ENCODE measurements at places on chromosomes 11 and 22.
A peak's percentile ranks its signal among the peaks of the same experiment; 100 is the strongest.

DNA sequence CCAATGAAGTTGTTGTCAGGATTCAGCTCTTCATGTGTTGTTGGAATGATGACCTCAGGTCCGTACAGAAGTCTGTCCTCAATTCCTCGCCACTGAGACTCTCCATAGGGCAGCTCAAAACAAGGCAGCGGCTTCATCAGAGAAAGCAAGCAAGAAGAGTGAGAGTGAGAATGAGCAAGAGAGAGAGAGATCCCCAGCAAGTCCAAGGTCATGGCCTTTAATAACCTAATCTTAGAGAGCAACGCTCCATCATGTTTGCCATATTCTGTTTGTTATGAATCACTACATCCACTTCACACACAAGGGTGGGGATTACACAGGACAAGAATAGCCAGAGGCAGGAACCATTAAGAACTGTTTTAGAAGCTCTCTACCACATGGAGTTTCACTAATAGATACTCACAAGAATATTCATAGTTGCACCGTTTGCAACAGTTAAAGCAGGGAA is 23.3 kb upstream of the MMP7 start:
- no peak for DNase-seq

- DNase-seq: peak; percentile 57
Measured at GRCh38 chr11:69013009-69013951, at the start of gene MRGPRF. MRGPRF (minus strand) TSS chr11:69013246; CDS start chr11:69009901, 3,345 bp downstream.

GRCh38 chr22:39990686-39991085 is 4.1 kb upstream of the FAM83F start:
- no peak for DNase-seq

DNA sequence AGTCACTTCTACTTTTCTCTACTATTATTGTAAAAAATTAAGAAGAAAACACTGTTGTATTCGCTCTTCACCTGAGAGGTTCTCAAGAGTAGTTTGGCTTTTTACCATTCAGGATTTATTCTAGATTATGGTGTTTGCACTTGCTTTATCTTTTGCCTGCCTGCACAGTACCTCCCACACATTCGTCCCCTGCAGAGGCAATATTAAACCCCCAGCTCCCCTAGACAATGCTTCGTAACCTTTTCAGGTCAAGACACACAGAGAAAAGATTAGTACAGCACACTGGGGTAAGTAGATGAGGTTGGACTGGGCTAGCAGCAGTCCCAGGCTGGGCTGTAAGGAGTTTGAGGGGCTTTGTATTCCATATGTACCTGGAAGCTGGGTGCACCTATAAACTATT is 62.4 kb downstream of the TNRC6B start:
- DNase-seq: no peak

DNA sequence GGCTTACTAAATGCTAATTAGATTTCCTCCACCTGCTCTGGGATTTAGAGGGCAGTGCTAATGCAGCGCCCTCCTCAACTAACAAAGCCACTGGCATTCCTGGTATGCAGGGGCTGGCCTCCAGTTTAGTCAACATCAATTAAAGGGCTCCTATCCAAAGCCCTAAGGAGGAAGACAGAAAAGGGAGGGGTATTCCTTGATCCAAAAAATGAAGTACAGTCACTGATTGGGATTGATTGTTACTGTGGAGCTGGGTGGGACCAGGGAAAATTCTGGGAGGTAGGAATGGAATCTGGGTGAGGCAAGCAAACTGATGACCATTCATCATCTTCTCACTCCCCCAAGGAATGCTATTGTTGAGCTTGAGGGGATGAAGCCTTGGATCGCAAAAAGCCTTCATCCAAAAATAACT is 52.2 kb downstream of the GAB2 start:
- peak; percentile 39 for DNase-seq

DNA sequence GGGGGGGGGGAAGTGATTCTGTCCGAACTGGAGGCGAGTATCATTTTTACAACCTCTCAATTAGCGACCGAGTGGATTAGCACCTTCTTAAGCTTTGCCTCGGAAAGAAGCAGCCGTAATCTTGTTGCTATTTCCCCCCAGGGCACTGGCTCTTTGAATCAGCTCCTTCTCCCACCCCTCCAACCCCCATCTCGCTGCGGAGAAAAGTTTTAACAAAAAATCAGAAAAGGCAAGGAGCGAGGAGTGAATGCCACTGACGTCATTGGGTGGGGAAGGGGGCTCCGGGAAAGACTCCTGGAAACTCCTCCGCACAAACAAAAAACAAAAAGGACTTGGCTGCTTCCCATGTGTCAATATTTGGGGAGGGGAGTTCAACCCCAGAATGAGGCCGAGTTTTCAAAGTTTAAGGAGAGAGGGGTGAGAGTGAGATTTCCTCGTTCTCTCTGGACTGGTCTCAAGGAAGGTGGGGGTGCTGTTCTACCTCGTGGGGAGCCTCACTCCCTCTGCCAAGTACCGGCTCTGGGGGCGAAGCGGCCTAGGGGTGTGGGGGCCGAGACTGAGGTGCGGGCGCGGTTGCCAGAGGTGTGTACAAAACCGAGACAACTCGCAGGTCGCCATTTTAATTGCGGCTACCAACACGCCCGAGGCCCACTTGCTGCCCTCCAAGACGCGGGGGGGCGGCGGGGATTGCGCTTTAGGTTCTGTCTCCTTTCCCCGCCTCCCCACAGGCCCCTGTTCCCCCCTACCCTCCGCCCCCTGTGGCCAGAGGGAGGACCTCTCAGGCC is 2.5 kb upstream of the PAX6 start:
- no peak for DNase-seq

DNA sequence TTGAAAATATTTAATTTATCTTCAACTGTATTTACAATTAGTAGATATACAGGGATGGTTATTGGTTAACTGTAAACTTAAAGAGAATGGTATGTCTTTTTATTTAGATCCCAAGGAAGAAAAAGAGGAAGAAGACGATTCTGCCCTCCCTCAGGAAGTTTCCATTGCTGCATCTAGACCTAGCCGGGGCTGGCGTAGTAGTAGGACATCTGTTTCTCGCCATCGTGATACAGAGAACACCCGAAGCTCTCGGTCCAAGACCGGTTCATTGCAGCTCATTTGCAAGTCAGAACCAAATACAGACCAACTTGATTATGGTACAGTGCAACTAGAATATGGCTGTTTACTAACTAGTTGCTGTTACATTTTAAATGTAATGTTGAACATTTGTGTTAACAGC is 12.7 kb upstream of the CNTF start:
- DNase-seq: no peak

GRCh38 chr11:21723678-21724077 is 469.2 kb upstream of the ANO5 start:
- DNase-seq: no peak

- peak; percentile 39 for DNase-seq
Measured at GRCh38 chr11:78834886-78835285, 260.2 kb upstream of the NARS2 start.

DNA sequence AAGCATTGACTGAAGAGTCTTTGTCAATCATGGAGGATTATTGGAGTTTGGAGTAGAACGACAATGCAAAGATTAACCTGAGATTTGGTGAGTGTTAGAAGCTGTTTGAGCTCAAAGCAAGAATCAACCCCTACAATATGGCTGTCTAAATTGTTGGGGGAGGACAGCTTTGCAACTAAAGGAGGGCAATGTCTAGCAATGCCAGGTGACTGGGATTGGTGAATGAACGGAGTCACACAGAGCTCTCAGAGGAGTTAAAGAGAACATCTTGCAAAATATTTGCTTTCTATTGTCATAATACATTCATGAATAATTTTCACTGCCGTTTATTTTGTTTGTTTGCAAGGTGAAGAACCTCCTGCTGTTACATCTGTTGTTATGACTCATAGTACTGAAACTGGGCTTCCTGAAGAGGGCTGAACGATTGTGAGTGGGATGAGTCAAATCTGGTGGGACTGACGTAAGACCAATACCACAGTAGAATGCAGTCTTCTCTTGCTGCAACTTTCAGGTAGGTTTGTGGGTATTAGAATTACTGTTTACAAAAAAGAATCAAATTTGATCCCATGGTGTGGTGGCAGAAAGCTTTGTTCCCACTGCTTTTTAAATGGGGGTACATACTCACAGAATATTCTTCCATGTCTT is 281.9 kb downstream of the CADM1 start:
- DNase-seq: peak; percentile 95

GRCh38 chr22:21628386-21629254 is 1.2 kb downstream of the YDJC start:
- no peak for DNase-seq

DNA sequence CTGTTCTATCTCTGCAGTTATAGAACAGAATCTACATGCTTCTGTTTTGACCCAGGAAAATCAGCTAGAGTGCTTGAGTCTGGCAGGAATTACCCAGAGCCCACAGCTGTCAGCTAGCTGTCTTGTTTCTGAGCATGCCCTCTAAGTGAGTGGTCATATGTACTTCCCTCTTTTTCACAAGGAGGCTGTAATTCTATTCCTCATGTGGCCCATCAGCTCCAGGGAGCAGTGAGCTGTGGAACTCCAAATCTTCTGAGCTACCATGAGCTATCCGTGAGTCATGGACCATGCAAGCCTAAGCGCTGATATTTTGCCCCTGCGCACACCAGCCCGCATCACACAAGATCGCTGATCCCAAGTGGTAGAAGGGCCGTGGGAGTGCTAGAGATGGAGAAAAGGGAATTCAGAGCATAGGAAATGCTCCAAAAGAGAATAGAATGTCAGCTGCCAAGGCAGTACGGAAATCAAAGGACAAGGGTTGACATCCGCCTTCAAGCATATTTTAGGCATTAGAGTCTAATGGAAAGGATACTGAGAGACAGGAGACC is 5.4 kb downstream of the FJX1 start:
- peak; percentile 49 for DNase-seq

- DNase-seq: peak; percentile 37
Measured at GRCh38 chr22:22156716-22157347, 87.8 kb upstream of the VPREB1 start.

Data from astrocyte of the cerebellum (primary cell).